ENCODE measurements at places on chromosomes 6 and 20.

- DNase-seq = no peak
Observed at GRCh38 chr20:64220420-64220819, 35.1 kb upstream of the PCMTD2 start.

GRCh38 chr20:47027042-47027441 is 132.4 kb downstream of the EYA2 start:
- DNase-seq = no peak

- DNase-seq = no peak
Observed at GRCh38 chr20:58608096-58608840, 42.8 kb upstream of the STX16 start.

DNA sequence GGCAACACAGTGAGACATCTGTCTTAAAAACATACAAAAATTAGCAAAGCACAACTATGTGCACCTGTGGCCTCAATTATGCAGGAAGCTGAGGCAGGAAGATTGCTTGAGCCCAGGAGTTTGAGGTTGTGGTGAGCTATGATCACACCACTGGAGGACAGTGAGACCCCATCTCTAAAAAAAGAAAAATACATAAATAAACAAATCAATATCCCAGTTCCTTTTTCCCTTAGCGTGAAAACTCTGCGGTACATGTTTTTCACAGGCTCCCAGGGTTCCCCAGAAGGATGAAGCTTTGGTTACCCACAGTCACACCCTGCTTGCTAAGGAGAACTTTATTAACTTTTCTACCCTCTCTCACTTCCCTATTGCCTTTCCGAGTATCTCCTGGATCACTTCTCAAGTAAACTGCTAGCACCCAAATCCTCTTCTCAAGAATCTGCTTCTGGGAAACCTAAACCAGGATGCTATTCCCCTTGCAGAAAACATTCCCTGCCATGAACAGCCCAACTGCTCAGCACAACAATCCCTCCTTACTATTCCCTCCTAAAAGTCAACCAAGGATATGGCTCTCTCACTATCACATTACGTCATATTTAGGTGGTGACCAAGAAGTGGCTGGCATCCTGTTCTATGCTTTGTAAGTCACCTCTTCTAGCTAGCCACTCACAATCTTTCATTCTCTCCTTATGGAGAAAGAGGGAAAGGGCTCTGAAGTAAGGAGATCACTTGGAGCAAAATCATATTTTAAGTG is 122.4 kb downstream of the IPCEF1 start:
- no peak for DNase-seq

GRCh38 chr6:83822629-83823169 is 30.5 kb upstream of the RIPPLY2 start:
- no peak for DNase-seq

GRCh38 chr6:44462797-44463727 is 75.6 kb downstream of the CDC5L start:
- DNase-seq = no peak

DNA sequence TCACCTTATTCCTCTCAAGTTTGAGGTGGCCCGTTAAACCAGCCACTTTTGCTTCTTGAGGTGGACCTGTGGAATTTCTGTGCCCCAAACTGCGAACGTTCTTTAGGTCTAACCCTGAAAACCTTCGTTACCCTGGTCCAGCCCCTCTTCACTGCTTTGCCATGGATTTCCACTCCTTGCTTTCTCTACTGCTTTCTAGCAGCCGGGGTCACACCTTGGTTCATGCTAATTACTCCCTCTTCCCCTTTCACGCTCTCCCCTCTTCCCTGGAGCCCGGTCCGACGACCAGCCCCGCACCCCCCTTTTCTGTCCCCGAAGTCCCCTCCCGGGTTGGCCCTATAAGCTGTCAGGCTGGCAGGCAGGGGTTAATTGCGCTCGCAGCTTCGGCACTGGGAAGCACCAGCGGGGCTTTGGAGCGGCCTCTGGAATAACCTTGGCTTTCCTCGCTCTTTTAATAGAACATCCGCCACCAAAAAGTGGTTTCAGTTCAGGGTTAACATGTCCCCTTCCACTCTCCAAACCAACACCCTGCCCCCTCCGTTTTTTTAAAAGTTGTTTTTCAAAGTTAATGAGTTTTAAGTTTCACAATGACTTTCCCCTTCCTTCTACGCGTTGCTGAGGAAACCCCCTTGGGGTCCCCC is 1.4 kb upstream of the HIVEP1 start:
- DNase-seq = peak; percentile 23

DNA sequence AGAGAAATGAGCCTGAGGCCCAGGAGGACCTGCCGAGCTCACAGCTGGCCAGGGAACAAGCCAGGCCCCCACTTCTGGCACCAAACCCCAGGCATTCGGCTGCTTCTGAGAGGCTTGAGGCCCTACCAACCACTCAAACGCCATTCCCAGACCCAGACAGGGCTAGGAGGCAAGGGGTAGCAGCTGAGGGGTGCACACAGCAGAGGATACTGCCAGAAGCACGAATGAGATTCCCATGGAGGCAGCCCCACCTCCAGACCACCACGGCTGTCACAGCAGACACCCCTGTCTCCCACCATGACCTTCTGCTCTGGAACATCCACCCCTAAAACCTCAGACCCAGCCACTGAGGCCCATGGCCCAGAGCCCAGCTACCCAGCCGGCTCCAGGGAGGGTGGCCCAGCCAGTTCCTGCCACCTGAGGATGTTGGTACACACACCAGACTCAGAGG is 36.1 kb downstream of the NTSR1 start:
- DNase-seq = no peak

DNA sequence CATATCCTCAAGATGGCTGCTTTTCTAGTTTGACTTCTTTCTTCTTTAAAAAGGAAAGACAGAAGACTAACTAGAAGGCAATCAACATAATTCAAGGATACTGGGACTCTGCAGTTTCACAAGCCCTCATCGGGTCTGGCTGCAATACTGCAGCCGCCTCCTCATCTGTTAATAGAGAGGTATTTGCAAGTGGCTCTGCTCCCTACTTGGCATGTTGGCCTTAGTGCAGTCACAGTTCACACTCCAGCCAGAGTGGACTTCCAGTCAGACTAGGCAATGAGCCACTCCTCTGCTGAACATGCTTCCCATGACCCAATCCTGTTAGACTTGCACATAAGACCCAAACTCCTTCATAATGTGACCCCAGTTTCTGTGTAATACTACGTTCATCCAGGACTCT is 141.9 kb upstream of the ENPP5 start:
- no peak for DNase-seq

DNA sequence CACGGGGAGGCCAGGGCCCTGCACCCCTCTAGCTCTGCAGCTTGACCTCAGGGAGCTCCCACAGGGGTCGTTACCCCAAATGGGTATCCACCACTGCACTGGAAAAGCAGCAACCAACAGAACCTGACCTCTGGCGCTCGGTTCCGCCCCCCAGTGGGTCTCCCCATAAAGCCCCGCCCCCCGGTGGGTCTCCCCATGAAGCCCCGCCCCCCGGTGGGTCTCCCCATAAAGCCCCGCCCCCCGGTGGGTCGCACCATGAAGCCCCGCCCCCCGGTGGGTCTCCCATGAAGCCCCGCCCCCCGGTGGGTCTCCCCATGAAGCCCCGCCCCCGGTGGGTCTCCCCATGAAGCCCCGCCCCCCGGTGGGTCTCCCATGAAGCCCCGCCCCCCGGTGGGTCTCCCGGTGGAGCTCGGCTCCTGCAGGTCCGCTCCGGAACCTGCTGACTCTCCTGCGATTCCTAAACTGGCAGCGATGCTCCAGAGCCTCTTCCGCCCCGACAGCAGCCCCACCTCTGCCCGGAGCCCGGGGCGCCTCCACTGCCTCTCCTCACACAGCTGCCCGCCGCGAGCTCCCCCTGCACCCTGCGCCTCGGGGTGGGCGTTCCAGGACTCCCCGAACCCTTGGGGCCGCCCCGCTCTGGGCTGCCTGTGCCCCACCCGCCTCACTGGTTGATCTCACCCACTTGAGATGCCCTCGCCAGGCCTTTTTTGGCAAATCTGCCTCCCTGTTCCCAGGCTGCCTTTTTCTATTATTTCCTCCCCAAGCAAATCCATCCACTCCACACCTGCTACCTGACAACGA is 12.1 kb downstream of the SLC2A4RG start:
- no peak for DNase-seq

Data from T-helper 17 cell (primary cell).